ENCODE measurements at places on chromosomes 11 and 22. TPM values are rescaled to one million over a fixed set of nuclear protein-coding genes. Genes with fewer than 3 reads are reported as not detected.

RTCB gene
- total RNA-seq = 43.0 TPM

DNAJB7 gene
- total RNA-seq = not detected

OR8G5 gene
- not detected for total RNA-seq

DNA sequence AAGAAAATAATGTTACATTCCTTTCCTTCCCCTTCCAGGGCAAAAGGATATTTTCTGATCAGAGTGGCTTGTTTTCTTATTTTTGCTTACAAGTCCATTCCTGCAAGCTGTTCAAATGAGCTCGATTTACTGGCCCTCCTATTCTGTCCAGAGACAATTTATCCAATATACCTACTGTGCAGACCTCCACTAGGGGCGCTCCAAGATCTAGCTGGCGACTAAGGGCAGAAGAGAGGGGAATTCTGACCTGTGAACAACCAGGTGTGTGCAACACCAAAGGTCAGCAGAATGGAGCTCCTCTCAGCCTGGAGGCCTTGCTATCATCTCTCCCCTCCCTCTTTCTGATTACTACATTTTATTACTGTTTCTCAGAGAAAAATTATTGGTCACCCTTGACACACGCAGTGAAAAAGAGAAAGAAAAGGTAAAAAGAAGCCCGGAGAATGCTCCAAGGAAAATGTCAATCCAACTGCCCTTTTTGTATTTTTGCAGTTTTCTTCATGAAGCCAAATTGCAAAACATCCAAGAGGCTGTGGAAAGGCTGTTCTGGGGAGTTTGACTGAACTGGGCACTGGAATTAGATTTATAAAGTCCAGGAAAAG, 3.2 kb downstream of the SEZ6L start:
- DNase-seq = peak; percentile 23

GRCh38 chr22:42901790-42902508, 44.9 kb upstream of the ARFGAP3 start:
- peak; percentile 82 for DNase-seq

GRCh38 chr11:113977701-113978100, 2.8 kb downstream of the HTR3A start:
- DNase-seq = no peak

GRCh38 chr11:92489826-92490399, 265.3 kb downstream of the FAT3 start:
- DNase-seq = no peak

GRCh38 chr11:75323609-75324008, 27.9 kb downstream of the ARRB1 start:
- DNase-seq = no peak

DNA sequence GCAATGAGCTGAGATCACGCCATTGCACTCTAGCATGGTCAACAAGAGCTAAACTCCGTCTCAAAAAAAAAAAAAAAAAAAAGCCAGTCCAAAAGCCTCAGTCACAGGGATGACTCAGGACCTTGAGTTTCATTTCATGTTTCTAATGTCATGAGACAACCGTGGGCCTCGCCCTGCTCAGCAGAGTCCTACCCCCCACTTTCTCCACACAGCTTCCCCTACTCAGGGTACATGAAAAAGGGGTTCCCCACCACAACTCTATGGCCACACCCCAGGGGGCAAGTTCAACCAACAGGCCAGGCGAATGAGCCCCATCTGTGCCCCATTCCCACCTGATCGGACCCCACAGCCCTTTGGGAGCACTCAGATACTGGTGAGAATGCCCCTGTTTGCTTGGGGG, 24.3 kb upstream of the ADA2 start:
- no peak for DNase-seq
